ENCODE measurements at places on chromosomes 6 and 20. TPM values are rescaled to one million over a fixed set of nuclear protein-coding genes. Genes with fewer than 3 reads are reported as not detected.

Gene HDGFL1
- total RNA-seq, result not detected

Gene F13A1
- 0.51 TPM for total RNA-seq

Gene PXDC1
- 0.24 TPM for total RNA-seq

DNA sequence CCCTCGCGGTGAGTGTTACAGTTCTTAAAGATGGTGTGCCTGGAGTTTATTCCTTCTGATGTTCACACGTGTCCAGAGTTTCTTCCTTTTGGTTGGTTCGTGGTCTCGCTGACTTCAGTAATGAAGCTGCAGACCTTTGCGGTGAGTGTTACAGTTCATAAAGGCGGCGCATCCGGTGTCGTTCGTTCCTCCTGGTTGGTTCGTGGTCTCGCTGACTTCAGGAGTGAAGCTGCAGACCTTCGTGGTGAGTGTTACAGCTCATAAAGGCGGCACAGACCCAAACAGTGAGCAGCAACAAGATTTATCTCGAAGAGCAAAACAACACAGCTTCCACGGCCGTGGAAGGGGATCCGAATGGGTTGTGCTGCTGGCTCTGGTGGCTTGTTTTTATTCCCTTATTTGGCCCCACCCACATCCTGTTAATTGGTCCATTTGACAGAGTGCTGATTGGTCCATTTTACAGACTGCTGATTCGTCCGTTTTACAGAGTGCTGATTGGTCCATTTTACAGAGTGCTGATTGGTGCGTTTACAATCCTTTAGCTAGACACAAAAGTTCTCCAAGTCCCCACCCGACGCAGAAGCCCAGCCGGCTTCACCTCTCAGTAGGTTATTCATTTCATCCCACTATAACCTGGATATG lies 48.2 kb upstream of the ARG1 start:
- DNase-seq, result peak; percentile 57
- H3K4me1 ChIP-seq, result peaks cover 6% of the 10 kb centered on the region
- H3K27ac ChIP-seq, result no peak overlapping the region
- no peak overlapping the region for H3K4me3 ChIP-seq
- no peaks in the 10 kb centered on the region for H3K27me3 ChIP-seq

Gene SYCP2
- total RNA-seq, result 3.8 TPM

DNA sequence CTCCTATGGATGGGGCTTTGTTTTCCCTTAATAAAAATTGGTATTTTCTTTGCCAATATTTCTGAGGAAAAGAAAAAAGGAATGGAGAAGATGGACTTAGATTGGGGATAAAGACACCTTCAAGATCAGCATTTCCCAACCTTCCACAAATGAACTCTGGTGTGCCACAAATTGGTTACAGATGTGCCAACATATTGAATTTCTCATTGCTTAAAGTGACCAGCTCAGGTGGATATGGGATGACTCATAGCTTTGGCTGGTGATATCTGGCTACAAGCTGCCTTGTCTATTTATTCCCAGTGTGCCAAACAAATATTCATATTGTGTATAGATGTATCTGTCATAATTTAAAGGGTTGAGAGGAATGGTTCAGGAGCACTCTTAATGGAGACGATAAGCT lies 32.5 kb downstream of the THEMIS start:
- H3K36me3 ChIP-seq, result no peaks in the 10 kb centered on the region
- peaks cover 56% of the 10 kb centered on the region for H3K4me1 ChIP-seq
- no peaks in the 10 kb centered on the region for H3K27me3 ChIP-seq
- H3K4me3 ChIP-seq, result no peak overlapping the region
- no peak for DNase-seq

Gene ZBTB22
- 7.8 TPM for total RNA-seq

DNA sequence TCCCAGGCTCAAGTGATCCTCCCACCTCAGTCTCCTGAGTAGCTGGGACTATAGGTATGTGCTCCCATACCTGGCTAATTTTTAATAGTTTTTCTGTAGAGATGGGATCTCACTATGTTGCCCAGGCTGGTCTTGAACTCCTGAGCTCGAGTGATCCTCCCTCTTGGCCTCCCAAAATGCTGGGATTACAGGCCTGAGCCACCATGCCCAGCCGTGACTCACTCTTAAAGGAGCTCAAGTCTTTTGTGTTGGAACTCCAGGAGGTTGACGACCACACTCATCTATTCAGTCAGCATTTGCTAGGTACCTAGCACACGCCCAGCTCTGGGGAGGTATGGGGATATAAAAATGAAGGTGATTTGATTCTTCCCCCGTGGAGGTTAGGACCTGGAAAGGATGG lies 62.8 kb downstream of the UTRN start:
- no peaks in the 10 kb centered on the region for H3K27me3 ChIP-seq
- no peak overlapping the region for H3K4me3 ChIP-seq
- no peaks in the 10 kb centered on the region for H3K36me3 ChIP-seq
- peaks cover 76% of the 10 kb centered on the region for H3K4me1 ChIP-seq
- no peak overlapping the region for H3K27ac ChIP-seq
- DNase-seq, result no peak

Gene BEND6
- not detected for total RNA-seq

Gene FAM83D
- total RNA-seq, result 13.2 TPM

Gene ZSCAN31
- total RNA-seq, result 2.6 TPM

Gene POM121L2
- not detected for total RNA-seq

Gene ANKRD66
- not detected for total RNA-seq

Gene ADGRB3
- total RNA-seq, result not detected

DNA sequence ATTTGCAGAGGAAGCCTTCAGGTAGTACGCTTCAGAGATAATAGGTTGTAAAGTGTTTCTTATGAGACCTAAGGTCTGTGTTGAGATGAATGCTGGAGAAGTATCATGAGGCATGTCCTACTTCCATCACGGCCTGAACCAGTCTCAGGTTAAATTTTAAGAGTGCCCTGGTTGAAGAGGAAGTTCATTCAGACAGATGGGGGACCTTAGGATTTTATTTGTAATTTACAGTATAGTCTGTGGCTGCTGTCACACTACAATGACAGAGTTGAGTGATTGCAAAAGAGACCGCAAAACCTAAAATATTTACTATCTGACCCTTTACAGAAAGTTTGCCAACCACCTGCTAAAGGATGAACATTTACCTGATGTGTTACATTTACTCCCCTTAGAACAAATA lies 70.9 kb downstream of the UST start:
- H3K27ac ChIP-seq, result no peak overlapping the region
- H3K4me1 ChIP-seq, result no peaks in the 10 kb centered on the region
- no peaks in the 10 kb centered on the region for H3K27me3 ChIP-seq
- no peak overlapping the region for H3K4me3 ChIP-seq

Gene BMP2
- not detected for total RNA-seq

Gene ATP9A
- 2.3 TPM for total RNA-seq

- no peaks in the 10 kb centered on the region for H3K4me1 ChIP-seq
- no peaks in the 10 kb centered on the region for H3K27me3 ChIP-seq
- no peak overlapping the region for H3K4me3 ChIP-seq
- no peaks in the 10 kb centered on the region for H3K36me3 ChIP-seq
These were observed 61.9 kb upstream of the CITED2 start for GRCh38 chr6:139436200-139436956.

DNA sequence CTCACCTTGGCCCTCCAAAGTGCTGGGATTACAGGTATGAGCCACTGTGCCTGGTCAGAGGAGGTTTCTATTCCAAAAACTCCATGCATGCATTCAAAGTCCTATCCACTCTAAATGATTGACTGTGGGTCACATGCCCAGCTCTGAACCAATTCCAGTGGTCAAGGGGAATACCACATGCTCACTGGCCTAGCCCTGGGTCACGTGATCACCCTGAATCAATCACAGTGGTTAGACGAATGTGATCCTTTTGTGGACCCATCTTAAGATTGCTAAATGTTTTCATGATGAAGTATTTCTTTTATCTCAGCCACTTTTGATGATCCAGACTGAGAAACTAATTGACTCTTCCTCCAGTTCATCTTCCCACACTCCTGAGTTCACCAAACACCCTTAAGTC lies 475.8 kb downstream of the PREX1 start:
- H3K4me1 ChIP-seq, result no peaks in the 10 kb centered on the region
- no peak overlapping the region for H3K27ac ChIP-seq
- no peaks in the 10 kb centered on the region for H3K36me3 ChIP-seq
- no peak overlapping the region for H3K4me3 ChIP-seq
- H3K27me3 ChIP-seq, result no peaks in the 10 kb centered on the region
- DNase-seq, result no peak

- no peaks in the 10 kb centered on the region for H3K36me3 ChIP-seq
- no peak for DNase-seq
- no peaks in the 10 kb centered on the region for H3K4me1 ChIP-seq
- no peak overlapping the region for H3K27ac ChIP-seq
These were observed 481.4 kb upstream of the BTBD3 start for GRCh38 chr20:11436113-11436905.

GRCh38 chr6:44373051-44373450 lies 14.5 kb upstream of the CDC5L start:
- no peaks in the 10 kb centered on the region for H3K4me1 ChIP-seq
- H3K27me3 ChIP-seq, result peaks cover 7% of the 10 kb centered on the region
- H3K27ac ChIP-seq, result no peak overlapping the region
- no peak overlapping the region for H3K4me3 ChIP-seq
- H3K36me3 ChIP-seq, result no peaks in the 10 kb centered on the region

Gene RRAGD
- 8.7 TPM for total RNA-seq

GRCh38 chr6:52557389-52558265 lies 19.2 kb downstream of the TRAM2 start:
- DNase-seq, result no peak
- H3K4me1 ChIP-seq, result peaks cover 6% of the 10 kb centered on the region
- H3K27me3 ChIP-seq, result no peaks in the 10 kb centered on the region
- no peaks in the 10 kb centered on the region for H3K36me3 ChIP-seq
- H3K27ac ChIP-seq, result no peak overlapping the region

Gene LIN28B
- total RNA-seq, result not detected

GRCh38 chr6:87912102-87912501 lies 135.5 kb upstream of the SPACA1 start:
- H3K4me3 ChIP-seq, result no peak overlapping the region
- no peak for DNase-seq
- no peaks in the 10 kb centered on the region for H3K36me3 ChIP-seq
- H3K27me3 ChIP-seq, result no peaks in the 10 kb centered on the region
- H3K4me1 ChIP-seq, result peaks cover 11% of the 10 kb centered on the region

DNA sequence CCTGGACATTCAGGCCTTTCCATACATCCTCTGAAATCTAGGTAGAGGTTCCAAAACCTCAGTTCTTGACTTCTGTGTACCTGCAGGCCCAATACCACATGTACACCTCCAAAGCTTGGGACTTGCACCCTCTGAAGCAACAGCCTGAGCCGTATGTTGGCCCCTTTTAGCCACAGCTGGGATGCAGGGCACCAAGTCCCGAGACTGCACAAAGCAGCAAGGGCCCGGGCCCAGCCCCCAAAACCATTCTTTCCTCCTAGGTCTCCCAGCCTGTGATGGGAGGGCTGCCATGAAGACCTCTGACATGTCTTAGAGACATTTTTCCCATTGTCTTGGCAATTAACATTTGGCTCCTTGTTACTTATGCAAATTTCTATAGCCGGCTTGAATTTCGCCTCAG lies 107.4 kb upstream of the FRMD1 start:
- no peak overlapping the region for H3K4me3 ChIP-seq
- no peaks in the 10 kb centered on the region for H3K36me3 ChIP-seq
- no peaks in the 10 kb centered on the region for H3K4me1 ChIP-seq
- peaks cover 3% of the 10 kb centered on the region for H3K27me3 ChIP-seq
- no peak overlapping the region for H3K27ac ChIP-seq

DNA sequence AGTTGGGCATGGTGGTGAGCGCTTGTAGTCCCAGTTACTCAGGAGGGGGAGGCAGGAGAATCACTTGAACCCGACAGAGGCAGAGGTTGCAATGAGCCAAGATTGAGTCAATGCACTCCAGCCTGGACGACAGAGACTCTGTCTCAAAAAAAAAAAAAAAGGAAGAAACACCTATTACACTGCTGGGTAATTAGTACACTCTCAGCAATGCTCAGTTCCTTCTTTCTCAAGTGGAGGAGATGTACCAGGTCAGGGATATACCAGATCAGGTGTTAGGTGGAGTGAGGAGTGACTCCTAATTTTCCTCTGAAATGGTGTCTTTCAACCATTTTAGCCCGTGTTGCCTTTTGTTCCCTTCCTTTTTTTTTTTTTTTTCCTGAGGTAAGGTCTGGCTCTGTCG lies 30.0 kb upstream of the UBR2 start:
- no peak overlapping the region for H3K4me3 ChIP-seq
- no peaks in the 10 kb centered on the region for H3K4me1 ChIP-seq
- no peaks in the 10 kb centered on the region for H3K27me3 ChIP-seq
- no peak overlapping the region for H3K27ac ChIP-seq
- H3K36me3 ChIP-seq, result no peaks in the 10 kb centered on the region

DNA sequence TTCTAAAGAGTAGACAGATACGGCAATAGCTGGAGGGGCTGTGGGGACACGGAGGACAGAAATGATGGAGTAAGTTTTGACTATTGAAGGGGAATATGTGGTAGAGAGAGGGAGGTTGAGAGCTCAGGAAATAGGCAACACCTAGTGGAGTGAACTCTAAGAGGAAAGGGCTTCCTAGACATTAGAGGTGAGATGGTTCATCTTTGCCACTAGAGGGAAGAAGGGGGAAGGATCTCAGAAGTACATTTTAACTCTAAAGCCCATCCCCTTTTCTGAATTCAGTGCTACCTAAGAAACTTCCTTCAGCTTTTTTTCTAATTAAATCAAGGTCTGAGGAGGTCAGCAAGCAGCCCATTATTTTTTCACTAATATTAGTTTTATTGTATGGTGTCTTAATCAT lies 689.4 kb upstream of the MAP3K7 start:
- H3K27me3 ChIP-seq, result no peaks in the 10 kb centered on the region
- no peak for DNase-seq
- H3K4me3 ChIP-seq, result no peak overlapping the region
- H3K36me3 ChIP-seq, result no peaks in the 10 kb centered on the region
- no peaks in the 10 kb centered on the region for H3K4me1 ChIP-seq

DNA sequence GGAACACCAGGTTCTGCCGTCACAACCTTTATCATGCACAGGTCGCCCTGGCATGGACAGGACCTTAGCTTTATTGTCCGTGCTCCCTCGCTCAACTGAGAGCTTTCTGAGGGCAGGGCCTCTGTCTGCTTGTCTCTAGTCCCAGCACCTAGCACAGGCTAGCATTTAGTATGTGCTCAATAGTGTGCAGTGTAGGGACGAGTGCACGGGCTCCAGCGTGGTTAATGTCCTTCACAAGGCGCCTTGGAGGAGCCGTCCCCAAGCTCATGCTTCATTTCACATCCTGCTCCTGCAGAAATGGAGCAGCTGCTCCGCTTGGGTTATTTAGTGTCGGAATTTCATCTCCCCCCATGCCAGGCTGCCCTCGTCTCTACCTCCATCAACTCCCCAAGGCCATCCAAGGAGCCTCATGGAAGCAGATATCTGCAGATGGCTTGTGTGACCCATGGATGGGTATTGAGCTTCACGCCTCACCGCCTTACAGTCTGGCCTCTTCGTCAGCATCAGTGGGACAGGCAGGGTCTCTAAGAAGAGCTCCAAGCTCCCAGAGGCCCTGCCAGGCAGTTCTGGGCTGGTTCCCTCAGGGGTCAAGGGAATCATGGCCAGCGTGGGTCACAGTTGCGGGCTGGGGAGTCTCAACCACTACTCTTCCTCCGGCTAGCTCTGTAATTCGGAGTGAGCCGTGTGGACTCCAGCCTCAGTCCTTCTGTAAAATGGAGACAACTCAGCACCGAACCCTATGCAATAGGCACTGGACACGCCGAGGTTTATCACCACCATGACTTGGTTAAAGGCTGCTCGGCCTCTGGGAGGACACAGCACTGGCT lies 60.8 kb upstream of the APCDD1L start:
- no peak overlapping the region for H3K27ac ChIP-seq
- H3K36me3 ChIP-seq, result no peaks in the 10 kb centered on the region
- DNase-seq, result no peak
- no peaks in the 10 kb centered on the region for H3K4me1 ChIP-seq
- H3K4me3 ChIP-seq, result no peak overlapping the region
- no peaks in the 10 kb centered on the region for H3K27me3 ChIP-seq
